Dorsolateral prefrontal cortex (tissue), 122 donors: ENCODE measurements at places on chromosomes 7 and 10.

- DNase-seq: no peak
Observed at GRCh38 chr10:98472196-98472595, 25.5 kb upstream of the HPS1 start.

- DNase-seq: no peak
Observed at GRCh38 chr7:115132096-115132495, 210.2 kb downstream of the MDFIC start.

GRCh38 chr7:71320916-71321315 lies 189.0 kb downstream of the GALNT17 start:
- DNase-seq: no peak

GRCh38 chr7:152014722-152015121 lies 10.8 kb upstream of the GALNT11 start:
- DNase-seq: no peak

DNA sequence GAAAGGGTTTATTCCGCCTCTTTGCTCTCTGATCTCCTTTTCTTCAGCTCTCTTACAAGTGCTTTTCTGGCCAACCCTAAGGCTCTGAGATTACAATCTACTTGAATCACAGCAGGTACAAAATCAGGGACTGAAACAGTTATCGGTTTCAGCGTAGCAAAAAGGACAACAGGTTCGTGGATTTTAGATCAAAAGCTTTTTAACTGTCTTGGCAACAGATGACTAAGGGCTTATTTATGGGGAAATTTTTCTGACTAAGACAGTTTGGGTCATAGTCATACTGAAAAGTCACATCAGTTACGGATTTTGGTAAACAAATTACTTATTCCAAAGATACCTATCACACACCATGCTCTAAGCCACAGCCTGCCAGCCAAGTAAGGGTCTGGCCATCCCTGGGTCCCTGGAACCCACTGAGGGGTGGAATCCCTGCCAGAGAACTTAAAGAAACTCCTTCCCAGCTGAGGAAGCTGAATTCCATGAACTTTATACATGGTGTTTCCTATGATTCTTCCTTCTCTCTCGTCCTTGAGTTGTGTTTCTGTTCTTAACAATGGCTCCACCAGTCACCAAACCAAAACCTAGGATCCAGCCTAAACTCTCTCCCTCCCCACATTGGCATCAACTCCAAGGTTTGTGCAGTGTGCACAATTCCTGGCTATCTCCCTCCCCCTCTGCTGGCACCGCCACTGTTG lies 169.3 kb downstream of the FAM107B start:
- no peak for DNase-seq

DNA sequence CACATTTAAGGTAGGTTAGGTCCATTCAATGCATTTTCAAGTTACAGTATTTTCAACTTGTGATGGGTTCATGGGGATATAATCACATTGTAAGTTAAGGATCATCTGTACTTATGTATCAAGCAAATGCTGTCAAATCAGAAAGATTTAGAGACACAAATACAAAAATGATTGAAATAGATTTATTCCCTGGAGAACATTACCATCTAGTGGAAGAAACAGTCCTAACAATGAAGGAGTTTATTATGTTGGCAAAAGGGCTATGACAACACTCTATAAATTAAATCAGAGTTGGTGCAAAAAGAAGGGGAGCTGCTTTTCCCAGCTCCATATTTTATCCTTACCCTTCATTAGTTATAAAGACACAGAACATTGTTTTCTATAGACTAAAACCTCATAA lies 69.0 kb downstream of the PRSS58 start:
- no peak for DNase-seq

GRCh38 chr10:7025296-7025695 lies 385.5 kb downstream of the SFMBT2 start:
- no peak for DNase-seq

GRCh38 chr10:80202934-80203834 lies 2.2 kb downstream of the ANXA11 start:
- DNase-seq: peak; percentile 40

DNA sequence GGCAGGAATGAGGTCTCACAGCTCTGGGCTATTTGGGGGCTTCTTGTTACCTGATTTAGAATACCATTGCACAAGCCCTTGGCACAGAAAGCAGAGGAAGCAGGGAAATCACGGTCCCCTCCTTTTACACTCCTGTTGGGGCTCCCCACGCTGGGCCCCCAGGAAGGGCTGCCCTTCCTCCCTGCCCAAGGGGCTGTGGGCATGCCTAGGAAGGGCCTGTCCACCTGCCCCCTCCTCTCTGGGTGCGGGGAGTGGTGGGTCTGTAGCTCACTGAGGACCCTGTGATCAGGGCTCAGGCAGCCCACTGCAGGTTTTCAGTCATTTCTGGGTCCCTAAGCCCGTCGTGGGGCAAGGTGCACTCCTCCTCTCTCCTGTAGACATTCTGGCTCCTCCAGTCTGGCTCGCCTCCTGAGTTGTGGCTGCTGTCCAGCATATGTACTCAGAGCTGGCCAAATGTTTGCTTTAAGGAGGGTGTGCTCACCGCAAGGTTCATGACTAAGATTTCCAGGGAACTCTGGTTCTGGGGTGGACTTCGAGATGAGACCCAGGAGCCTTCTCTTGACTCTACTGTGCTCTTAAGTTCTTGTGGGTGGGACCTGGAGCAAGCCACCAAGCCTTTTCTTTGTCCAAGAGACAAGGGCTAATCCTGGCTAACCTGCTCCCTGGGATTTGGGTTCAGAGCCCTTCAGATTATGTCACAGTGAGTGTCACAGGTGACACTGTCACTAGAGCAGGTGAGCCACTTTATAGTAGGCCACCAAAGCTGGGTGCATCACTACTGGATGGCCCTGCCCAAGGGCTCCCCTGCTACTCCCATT lies 56.0 kb downstream of the TACR2 start:
- DNase-seq: no peak

DNA sequence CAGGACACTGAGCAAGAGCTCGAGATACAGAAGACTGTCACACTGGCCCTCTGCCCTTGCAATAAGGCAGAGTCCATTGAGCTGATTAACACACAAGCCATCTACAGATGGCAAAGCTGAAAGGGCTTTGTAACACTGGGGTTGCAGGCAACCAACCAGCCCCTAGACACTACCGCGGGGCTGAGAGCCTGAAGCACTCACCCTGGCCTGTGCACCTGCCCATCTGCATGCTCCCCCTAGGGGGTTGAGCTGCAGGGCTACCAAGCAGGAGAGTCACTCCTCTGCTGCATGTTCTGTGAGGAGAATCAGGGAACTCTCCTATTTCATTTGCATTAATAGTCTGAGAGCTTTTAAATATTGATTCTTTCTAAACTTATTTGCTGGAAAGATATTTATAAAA lies 128.1 kb upstream of the VIPR2 start:
- no peak for DNase-seq

DNA sequence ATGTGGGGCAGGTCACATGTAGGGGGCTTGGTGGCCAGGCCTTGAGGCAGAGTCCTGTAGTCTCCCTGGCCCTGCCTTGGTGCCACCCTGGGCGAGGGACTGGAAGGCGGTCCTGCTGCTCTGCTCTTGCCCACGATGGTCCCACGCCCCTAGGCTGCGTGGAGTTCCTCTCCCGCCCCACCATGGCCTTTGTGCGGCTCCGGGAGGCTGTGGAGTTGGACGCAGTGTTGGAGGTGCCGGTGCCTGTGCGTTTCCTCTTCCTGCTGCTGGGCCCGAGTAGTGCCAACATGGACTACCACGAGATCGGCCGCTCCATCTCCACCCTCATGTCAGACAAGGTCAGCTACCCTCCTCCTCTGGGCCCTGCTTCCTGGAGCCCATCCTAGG lies 10.0 kb downstream of the FASTK start:
- no peak for DNase-seq

GRCh38 chr10:45061982-45062381 lies 61.3 kb downstream of the ZNF22 start:
- DNase-seq: no peak

GRCh38 chr7:13986208-13986607 lies 3.3 kb downstream of the ETV1 start:
- DNase-seq: no peak

DNA sequence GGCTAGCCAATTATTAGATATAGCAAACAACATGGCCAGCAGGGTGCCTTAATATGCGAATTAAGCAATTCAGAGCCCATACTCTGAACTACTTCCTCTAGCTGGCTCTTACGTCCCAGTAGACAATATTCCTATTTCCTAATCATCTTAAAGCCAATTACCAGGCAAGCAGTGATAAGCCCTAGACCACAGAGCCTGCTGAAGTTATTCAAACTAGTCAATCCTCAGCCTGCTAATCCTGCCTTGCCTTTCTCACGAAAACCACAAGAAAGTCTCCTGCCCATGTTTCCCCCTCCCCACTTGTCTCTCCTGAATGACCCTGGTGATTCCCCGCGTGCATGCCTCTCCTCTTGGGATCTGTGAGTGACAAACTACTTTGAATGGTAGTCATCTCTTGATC lies 86.8 kb upstream of the CACNA2D1 start:
- no peak for DNase-seq

GRCh38 chr7:95808396-95808795 lies 36.0 kb downstream of the DYNC1I1 start:
- no peak for DNase-seq

DNA sequence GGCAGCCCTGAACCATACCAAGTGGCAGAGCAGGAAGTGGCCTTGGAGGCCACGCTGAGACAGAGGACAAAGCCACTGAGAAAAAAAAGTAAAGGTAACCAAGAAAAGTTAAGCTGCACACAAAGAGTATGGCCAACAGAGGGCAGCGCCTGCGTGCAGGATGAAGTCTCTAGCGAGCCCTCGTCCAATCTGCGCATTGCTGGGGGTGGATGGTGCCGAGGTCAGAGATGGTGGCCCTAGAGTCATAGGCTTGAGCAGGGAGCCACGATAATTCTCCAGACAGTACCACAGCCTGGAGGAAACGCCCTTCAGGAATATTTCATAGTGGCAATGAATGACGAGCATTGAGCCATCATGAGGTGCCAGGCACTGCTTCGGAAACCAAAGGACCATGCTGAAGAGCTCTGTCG lies 9.7 kb downstream of the ATP6V0E2 start:
- DNase-seq: peak; percentile 68
